ENCODE measurements at places on chromosomes 12 and 14.

DNA sequence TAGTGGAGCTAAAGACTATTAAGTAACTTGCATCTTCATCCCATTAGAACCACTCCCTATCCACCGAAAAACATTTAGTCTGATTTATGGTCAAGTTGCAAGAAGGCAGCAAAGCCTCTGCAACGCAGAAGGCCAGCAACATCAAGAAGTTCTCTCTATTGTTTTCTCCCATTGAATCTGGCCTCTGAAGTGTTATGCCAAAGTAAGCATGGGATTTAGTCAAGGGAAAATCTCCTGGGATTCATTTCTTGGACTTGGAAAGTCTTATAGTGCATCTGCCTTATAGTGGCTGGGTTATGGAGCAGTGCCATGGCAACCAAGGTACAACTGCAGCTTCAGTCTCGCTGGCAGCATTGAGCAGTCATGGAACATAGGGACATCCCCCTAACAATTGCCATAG, 87.7 kb upstream of the KRR1 start:
- DNase-seq: no peak

- no peak for DNase-seq
Observed at GRCh38 chr12:51357374-51358047, 11.0 kb upstream of the CELA1 start.

GRCh38 chr12:78684419-78684818, 180.2 kb upstream of the SYT1 start:
- DNase-seq: no peak

- no peak for DNase-seq
Observed at GRCh38 chr12:52643233-52644077, 8.6 kb downstream of the KRT2 start.

GRCh38 chr12:109994401-109995175, 1.6 kb downstream of the GIT2 start:
- DNase-seq: no peak

DNA sequence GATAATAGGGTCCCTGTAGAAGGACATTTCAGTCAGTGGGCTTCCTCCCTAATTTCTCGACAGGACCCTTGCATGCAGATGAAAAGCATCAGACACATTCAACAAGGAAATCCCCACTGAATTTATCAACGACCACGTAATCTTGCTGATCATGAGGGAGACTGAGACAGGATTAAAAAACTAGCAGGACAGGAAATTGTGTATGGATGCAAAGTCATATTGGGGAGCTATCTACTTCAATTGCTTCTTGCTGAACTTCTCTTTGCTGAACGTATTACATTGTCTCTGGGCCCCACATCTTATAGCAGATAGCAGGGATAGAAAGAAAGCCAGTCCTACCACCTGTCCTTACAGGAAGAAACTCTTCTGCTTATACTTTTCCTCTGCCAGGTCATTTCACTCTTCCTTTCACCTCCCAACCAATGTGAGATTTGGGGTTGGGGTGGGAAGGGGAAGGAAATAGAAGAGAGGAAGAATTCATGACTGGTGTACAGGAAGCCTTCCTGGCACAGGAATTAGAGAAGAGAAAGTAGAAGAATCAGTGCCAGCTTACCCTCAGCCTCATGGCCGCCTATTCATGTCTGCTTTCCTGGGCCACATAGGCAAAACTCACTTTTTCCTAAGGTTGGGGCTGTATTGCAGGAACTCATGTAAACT, 333.3 kb downstream of the ZFP36L1 start:
- no peak for DNase-seq

- DNase-seq: no peak
Observed at GRCh38 chr14:99530407-99531155, 49.4 kb downstream of the CCNK start.

GRCh38 chr12:128408669-128409068, 141.7 kb downstream of the TMEM132C start:
- DNase-seq: no peak

DNA sequence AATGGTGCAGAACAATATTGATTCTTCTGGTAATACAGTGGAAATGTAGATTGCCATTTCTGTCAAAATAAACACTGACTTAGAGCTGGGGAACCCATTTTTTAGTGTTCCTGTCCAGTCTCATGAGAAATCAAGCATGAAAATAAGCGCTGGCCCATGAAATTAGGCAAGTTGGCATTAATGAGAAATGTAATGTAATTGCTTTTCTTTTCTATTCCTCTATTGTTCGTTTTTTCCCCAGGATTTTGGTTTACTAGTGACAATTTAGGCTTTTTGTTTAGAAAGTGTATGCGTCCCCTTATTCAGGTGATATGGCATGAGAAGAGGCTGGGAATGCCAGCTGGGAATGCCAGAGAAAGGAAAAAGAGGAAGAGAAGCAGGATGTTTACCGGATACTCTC, 64.4 kb upstream of the KICS2 start:
- no peak for DNase-seq

GRCh38 chr14:69183735-69184134, 7.6 kb upstream of the EXD2 start:
- DNase-seq: no peak

DNA sequence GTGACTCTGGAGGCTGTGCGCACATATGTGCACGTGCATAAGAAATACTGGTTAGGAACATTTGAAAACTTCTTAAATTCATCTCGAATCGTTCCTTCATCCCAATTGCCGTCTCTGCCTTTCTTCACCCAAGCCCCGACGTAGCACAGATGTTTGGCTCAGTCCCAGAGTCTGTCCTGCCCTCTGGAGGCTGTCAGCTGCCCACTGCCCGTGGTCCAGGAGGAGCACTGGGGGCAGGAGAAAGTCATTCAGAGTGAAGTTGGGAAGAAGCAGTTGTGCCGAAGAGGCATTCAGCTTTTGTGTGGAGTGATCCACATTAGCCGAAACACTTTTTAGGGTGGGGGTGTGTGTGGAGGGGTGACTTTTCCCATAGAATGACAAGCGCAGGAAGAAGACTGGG, 124.9 kb downstream of the TSPAN9 start:
- no peak for DNase-seq

DNA sequence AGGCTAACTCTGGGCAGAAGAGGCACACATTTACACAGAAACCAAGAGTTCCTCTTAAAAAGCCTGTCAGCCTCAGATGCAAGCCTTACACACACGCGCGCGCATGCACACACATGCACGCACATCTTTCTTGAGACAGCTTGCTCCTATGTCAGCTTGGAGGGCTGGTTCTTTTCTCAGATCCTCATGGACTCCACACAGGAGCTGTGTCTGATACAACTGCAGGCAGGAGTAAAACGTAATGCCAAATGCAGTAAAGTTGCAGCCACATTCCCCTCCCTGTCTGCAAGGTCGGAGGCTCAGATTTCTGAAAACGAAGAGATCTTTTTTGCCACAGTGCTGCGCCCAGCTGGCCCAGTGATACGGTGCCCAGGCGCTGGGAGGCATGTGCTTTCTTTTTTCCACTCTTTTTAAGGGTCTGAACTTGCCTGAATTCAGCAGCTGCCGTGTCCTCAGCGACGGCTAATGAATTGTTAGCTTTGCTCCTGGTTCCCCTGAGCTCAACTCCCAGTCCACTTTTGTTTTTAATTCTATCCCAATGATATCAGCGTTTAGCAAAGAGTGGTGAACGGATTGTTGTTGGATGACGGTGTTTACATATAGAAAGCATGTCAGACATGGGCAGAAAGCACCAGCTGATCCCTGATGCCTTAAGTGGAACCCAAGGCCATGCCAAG, 72.9 kb upstream of the FOXN3 start:
- DNase-seq: no peak

GRCh38 chr12:7207866-7208625, 18.6 kb downstream of the PEX5 start:
- DNase-seq: no peak

DNA sequence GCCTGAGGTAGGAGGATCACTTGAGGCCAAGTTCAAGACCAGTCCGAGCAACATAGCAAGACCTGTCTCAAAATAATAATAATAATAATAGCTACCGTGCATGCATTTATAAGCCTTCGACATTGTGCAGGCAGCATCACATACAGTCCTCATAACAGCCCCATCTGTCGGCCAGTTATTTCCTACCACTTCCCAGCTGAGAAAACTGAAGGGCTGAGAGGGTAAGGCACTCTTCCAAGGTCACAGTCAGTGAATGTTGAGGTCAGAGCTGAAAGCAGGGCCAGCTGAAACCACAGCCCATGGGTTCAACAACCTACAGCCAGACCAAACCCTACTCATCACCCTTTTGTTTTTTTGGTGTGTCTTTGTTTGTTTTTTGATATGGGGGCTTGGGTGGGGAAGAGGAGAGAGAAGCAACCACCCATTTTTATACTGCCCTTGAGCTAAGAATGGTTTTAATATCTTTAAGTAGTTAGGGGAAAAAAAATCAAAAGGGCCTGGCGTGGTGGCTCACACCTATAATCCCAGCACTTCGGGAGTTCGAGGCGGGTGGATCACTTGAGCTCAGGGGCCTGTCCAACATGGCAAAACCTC, 16.8 kb upstream of the ITPK1 start:
- peak; percentile 27 for DNase-seq

GRCh38 chr14:52325126-52325525, 11.0 kb downstream of the PTGER2 start:
- no peak for DNase-seq

DNA sequence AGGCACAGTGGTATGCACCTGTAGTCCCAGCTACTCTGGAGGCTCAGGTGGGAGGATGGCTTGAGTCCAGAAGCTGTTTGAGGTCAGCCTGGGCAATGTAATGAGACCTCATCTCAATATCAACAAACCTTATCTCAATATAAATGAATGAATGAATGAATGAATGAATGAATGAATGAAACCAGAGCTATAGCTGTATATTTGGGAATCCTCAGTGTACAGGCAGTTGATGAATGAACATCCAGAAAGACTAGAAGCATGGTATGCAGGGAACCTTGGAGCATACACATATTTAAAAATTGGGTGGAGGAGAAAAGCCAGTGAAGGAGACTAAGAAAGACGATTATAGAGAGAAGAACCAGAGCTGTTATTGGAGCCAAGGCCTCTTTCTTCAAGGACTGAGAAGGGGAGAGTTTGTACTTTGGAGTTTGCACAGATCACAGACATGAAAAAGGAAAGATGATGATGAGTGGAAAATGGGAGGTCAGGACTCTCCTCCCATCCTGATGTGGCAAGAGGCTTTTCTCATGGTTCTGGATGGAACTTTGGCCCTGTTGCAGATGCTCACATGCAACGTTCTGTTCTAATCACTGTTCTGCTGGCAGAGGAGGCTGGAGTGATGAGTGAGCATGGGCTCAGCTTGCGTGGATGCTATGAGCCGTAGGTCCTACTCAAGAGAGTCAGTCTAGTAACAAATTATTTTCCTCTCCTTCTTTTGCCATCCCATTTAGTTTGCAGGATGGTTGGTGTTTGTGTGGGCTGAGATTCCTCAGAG, 114.4 kb downstream of the PRKCH start:
- DNase-seq: no peak

GRCh38 chr14:23694085-23694948, 58.2 kb downstream of the DHRS2 start:
- DNase-seq: no peak

DNA sequence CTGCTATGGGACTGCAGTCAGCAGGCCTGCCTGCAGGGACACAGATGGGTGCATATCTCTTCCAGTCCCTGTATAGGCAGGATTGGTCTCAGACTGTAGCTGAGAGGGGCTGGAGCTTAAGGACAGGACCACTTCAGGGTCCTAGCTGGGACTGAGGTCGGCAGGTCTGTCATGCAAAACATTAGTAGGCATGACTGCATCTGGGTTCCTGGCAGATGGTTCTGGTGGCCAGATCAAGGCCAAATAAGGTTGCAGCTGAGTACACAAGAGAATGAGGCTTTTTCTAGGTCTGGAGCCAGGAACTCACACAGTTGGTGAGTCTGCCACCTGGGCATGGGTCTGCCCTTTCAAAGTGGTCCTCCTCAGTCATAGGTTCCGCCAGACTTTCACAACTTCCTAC, 155.8 kb downstream of the TPH2 start:
- peak; percentile 88 for DNase-seq

DNA sequence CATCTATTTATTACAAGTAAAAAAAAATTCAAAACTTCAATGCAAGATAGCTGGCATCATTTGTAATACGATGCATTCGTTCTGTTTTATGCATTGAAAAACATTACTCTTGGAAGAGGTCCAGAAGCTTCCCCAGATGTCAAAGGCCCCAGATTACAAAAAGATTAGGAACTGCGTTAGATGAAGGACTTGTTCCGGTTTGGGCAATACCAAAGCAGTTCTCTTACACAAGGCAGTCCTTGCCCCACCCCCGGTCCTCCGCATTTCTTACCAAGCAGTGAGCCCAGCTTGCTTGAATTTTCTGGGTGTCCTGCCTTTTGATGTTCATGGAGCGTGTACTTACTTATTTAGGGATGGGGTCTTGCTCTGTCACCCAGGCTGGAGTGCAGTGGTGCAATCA, 4.8 kb upstream of the HVCN1 start:
- DNase-seq: no peak

GRCh38 chr14:49461529-49462401, 124.4 kb downstream of the RPS29 start:
- DNase-seq: peak; percentile 49

DNA sequence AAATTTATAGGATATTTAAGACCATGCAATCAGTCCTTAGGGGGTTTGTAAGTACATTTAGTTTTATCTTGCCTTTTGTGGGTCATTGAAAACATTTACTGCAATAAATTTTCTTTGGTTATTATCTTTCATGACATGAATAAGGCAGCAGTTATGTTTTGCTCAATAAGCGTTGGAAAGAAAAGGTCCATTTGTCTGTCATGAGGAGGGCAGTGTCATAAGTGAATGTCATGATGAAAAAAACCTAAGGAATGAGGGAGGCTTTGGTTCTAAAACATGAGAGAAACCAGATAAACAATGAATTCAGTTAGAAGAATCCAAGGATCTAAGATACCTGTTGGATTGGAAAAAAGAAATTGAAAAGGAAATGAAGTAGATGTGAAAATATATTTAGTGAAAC, 209.4 kb downstream of the NAV3 start:
- no peak for DNase-seq

DNA sequence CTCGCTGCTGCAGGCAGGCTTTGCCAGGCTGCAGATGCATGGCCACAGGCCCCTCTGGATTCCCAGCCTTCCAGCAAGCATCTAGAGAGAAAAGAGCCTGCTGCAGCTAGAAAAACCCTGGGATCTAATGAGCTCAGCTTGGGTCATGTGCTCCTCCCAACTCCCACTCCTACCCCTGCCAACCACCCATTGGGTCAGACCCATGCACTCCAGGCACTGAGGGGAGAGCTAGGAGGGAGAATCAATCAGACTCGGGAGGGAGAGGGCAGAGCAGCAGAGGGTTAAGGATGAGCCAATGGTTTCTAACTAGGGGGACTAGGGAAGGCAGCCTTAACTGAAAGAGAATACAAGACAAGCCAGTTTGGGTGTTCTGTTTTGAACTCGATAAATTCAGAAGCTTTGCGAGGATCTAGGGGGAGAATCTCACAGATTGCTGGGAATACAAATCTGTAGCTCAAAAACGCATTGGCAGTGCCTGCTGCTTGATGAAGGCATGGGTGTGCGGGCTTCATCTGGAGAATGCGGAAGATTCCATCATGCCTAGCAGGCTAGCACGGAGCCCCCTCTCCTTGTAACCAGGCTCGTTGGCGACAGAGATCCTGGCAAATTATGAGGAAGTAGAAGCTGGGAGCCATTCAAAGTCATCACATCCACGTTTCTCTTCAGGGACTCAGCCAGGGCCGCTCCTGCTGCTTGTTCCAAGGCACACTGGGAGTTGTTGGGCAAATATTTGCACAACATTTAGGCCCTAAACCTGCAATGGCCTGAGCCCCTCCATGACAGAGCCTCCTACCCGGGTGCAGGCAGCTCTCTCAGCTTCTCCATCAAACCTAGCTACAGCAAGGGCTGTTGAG, 56.4 kb downstream of the VCPKMT start:
- DNase-seq: peak; percentile 67
